Activated B cell treated with CpG ODN at 0.5 μM for 24 hours (primary cell): ENCODE measurements at places on chromosomes 5 and 9.

GRCh38 chr5:107319901-107320300 lies 350.8 kb downstream of the EFNA5 start:
- DNase-seq: no peak

GRCh38 chr9:129506041-129506440 lies 114.9 kb downstream of the C9orf50 start:
- no peak for DNase-seq

- DNase-seq: no peak
Measured at GRCh38 chr9:136875155-136875554, 9.0 kb upstream of the EDF1 start.

DNA sequence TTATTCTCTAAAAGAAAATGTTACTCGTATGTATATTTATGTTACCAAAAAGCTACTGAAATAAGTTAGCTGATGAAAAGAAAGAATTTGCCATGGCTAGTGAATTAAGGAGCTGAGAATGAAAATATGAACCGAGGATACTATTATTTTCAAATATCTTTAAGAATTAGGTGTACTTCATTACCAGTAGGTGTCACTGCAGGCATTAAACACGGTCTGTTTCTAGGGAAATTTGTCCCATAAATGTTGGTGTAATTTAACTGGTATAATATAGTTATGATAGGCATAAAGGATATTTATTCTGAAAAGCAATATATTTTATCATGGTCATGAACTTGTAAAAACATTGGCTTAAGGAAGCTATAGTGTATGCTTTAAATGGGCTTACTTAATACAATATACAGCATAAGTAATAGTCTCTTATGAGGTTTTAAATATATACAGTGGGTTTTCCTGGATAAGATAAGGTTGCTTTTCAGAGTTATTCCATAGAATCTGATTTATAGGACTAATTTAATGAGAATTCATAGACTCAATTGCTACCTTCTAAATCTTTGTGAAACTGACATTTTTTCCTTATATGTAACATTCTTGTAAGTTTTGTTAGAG lies 72.4 kb upstream of the MPDZ start:
- no peak for DNase-seq

GRCh38 chr5:126028336-126028735 lies 394.9 kb upstream of the GRAMD2B start:
- DNase-seq: no peak

- no peak for DNase-seq
Measured at GRCh38 chr9:85322592-85322991, 419.2 kb downstream of the AGTPBP1 start.

DNA sequence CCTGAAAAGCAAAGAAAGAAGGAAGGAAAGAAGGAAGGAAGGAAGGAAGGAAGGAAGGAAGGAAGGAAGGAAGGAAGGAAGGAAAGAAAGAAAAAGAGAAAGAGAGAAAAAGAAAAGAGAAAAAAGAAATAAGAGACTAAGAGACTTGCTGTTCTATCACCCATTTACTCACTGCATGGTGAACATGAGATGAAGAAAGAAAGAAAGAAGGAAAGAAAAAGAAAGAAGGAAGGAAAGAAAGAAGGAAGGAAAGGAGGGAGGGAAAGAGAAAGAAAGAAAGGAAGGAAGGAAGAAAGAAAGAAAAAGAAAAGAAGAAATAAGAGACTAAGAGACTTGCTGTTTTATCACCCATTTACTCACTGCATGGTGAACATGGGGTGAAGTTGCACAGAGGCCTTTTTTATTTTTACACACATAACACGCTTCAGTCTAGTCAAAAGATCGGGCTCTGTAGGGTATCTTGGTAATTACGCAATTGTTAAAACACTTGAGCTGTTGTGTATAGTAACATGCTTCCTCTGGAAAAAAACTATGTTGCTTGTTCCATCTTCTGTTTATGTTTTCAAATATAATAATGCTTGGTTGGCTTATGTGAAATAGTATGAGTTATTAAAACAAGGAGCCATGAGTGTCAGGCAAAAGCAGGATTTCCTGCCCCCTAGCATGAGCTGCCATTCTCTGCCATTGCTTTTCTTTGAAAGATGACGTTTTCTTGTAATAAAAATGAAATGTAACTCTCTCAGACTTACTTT lies 119.3 kb upstream of the ZNF608 start:
- no peak for DNase-seq

GRCh38 chr9:101455656-101456240 lies 20.2 kb upstream of the ALDOB start:
- no peak for DNase-seq

GRCh38 chr5:66324357-66324756 lies 180.3 kb downstream of the SREK1 start:
- DNase-seq: no peak

DNA sequence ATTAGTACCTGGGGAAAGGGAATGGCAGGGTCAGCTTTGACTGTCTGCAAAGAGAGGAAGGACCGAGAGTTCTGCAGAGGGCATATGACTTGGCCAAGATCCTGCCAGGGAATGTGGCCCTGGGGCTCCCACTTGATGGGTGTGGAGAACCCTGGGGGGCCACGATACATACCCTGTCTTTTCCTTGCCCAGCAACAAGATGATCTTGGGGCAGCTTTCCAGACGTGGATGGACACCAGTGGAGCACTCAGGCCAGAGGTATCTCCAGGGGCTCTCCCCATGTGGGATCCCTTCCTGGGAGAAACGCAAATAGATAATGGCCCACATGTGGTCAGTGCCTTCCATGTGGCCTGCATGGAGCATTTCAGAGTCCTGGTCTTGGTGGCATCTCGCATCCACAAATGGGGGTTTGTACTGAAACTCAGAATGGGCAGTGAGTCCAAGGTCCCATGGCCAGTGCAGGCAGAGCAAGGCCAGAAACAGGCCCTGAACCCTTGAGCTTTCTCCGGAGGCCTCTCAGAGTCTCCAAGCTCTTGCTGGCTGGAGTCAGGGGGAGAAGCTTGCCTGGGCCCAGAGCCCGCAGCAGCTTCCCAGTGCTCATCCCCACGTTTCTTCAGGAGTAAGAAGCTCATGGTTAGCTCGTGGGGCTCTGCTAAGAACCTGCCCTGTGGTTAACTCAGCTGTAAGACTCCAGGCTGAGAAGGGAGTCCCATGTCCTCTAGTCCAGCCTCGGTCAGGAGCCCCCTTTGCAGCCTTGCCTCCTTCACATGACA lies 18.3 kb upstream of the ORM1 start:
- peak; percentile 12 for DNase-seq

DNA sequence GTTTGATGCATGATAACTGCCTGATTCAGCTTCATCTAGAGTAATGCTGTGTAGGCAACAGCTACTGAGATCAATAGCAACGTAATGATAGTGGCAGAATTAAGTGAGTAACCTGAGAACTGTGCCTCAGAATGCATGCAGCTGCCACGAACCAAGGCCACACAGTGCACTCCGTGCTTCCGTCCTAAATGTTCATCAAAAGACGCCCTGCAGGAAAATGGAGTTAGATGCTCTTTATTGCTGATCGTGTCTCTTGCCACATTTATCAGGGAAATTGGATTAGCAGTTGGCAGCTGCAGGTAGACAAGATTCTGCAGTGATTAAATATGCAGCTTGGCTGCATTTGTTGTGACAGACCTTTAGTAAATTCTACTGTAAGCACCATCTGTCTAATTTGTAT lies 107.7 kb upstream of the TLX3 start:
- DNase-seq: no peak

GRCh38 chr5:90503596-90503995 lies 25.8 kb downstream of the LYSMD3 start:
- DNase-seq: no peak
